NCI-H524 (cell line): ENCODE measurements at places on chromosomes 5 and 9.
A peak's percentile ranks its signal among the peaks of the same experiment; 100 is the strongest.

- no peak for DNase-seq
Measured at GRCh38 chr9:36946653-36947052, 87.4 kb downstream of the PAX5 start.

DNA sequence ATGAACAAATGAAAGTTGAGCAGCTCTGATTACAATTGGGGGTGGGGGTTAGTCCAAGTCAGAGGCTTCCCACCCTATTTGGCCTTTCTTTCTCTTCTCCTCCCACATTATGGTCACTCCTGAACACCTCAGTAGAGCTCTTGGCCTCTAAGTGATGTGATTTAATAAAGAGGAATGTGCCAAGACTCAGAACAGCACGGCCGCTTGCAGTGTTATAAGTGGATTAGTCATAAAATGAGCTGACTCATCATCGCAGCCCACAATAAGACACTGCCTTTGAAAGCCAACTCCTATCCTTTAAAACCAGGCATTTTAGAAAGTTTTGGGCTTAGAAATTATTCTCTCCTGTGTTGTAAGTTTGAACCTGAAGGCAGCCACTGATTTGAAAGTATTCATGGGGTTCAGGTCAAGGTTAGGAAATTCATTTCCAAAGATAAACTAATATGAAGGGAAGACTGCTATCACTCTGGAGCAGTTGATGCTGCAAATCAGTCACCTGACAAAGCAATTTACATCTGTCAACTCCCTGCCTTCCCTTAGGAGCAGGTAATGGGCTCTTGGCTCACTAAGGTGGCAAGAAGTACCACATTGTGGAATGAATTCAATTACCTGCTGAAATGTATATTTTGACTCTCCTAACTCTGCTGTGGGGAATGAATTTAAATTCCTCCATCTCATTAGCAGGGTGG, 283.6 kb upstream of the NMUR2 start:
- peak; percentile 55 for DNase-seq

GRCh38 chr9:127828262-127829031, 25.8 kb downstream of the FPGS start:
- DNase-seq: peak; percentile 63

DNA sequence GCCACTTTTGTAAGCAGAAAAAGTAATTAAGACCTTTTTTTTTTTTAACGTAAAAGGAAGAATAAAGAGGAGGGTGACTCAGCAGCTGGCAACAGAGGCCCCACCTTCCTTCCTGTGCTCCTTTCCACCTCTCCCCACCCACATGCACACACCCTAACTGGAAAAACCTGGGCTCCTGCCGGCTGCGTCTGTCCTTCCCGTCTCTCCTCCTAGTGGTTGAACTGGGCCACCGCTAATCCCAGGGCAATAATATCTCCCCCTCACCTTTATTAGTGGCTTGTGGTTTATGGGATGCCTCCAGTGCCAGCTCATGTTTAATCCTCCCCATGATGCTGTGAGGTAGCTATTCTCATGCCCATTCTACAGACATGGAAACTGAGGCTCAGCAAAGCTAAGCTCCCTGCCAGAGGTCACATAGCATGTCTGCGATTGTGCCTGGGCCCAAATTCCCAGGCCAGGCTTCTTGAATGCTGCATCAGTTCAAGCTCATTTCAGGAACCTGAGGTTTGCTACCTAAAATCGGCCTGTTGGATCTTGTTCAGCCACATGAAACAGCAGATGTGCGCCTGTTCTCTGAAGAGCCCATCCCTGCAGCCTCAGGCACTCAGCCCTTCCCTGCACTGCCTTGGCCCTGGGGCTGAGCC, 60.9 kb upstream of the IL17B start:
- no peak for DNase-seq

DNA sequence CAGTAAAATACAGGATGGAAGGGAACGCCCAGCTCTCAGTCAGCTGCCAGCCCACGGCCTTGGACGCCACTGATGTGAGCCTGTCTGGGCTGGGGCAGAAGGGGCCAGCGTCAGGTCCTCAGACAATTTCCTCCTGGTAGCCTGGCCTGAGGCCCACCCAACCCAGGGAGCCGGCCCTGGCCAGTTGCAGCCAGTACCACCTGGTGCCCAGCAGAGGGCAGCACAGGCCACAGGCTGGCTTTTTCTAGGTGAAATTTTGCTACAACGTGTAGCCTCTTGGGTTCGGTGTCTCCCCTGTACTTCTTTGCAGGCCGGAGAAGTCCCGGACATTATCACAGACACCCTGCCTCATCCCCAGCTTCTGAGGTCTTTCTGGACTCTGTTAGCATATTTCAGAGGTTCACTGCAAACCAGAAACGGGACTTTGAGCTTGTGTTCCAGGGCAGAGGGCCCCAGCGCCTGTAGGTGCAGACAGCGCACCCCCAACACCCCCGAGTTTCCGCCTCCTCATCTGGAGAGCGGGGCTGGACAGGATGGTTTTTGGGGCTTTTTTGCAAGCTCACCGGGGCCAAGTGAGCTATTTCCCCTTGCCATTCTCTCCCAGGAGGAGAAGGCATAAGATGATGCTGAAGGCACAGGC, 45.9 kb upstream of the KCNMB1 start:
- no peak for DNase-seq

- DNase-seq: no peak
Measured at GRCh38 chr9:112787978-112788377, 37.4 kb downstream of the SNX30 start.

DNA sequence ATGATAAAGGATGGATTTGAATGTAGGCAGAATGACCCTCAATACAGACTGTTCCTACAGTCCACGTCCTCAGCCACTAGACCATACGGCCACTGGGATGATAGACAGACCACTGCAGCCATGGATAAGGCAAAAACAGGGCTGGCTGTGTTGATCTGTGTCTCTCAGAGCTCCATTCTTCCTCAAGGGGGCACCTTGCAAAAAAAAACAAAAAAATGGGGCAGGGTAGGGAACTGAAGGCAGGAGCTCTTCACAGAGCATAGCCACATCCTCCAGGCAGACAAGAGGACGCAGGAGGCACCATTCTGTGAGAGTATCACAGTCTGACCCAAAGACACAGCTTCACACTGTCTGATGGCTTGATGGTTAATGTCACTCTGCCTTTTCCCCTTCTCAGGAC, 61.2 kb upstream of the GABRP start:
- DNase-seq: no peak

- DNase-seq: no peak
Measured at GRCh38 chr9:70534061-70534460, 119.6 kb upstream of the KLF9 start.

- no peak for DNase-seq
Measured at GRCh38 chr5:110702300-110702699, 24.2 kb downstream of the TMEM232 start.

- peak; percentile 89 for DNase-seq
Measured at GRCh38 chr9:1978941-1979340, 36.2 kb upstream of the SMARCA2 start.

GRCh38 chr5:20470997-20471396, 483.0 kb upstream of the CDH18 start:
- no peak for DNase-seq

- peak; percentile 44 for DNase-seq
Measured at GRCh38 chr9:129414377-129414992, 206.4 kb downstream of the C9orf50 start.
